Retinal pigment epithelial cell (primary cell): ENCODE measurements at places on chromosomes 2 and 18.

GRCh38 chr2:220674033-220674432, 898.1 kb downstream of the EPHA4 start:
- DNase-seq, result no peak

DNA sequence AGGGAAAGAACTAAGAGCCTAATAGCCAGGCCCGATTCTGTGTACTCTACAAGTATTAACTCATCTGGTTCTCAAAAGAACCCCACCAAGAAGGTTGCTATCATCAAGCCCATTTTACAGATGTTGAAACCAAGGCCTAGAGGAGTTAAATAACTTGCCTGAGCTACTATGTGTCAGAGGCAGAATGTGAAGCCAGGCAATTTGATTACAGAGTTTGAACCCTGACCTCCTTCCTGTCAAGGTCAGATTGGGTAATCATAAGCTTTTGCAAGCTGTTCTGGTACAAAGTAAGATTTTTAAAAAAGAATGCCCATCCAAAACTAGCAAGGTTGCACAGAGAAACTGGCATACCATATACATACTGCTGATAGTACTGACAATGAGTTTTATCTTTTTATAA, 227.1 kb downstream of the HAUS1 start:
- no peak for DNase-seq

DNA sequence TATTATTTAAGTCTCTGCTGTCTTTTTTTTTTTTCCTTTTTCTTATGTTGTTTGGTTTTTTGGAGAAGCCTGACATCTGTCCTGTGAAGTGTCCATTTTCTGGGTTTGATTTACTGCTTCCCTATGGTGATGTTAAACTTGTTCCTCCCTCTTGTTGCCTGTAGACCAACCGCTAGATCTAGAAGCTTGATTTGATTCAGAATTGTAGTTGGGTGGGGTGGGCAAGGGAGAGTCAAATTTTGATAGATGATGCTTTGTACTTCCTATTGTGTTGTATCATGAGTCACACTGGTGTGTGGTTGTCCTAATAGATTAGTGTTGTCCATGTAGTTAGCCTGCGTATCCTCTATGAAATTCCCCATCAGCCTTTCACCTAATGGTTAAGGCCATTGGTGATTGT, 35.4 kb downstream of the CAB39 start:
- no peak for DNase-seq

GRCh38 chr2:3440477-3440876, 61.0 kb downstream of the TRAPPC12 start:
- no peak for DNase-seq

DNA sequence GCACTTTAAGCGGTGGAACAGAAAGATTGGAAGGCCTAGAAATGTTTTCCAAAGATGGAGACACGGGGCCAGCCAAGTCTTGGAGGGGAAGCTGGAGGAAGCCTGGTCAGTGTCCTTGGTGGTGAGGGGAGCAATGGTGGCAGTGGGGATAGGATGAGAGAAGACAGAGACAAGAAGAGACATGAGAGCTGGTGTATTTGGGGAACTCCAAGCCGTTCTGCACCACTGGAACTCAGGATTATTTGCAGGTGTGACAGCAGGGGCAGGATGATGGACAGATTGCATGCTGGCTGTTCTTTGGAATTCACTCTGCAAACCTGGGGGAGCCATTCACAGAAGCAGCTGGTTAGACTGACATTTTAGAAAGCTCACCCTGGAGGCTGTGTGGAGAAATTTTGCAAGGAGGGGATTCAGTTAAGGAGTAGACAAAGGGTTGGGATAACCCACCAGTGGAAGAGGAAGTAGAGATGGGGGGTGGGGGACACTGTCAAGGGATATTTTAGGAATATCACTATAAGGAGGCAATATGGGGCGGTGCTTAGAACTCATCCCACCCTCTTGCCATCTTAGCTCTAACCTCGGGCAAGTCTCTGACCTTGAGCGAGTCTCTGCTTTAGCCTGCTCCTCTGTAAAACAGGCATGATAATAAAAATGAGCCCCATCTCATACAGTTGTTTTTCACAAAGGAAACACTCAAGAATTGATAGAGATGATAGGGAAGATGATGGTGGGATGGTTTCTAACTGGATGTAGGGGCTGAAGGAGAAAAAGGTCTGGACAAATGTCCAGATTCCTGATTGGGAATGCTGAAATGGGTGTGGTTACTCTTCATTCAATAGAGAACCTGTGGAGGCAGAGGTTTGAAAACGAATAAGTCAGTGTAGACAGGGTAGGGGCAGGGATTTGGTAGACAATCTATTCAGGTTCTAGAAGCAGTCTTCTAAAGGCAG, 175.8 kb downstream of the MYCN start:
- no peak for DNase-seq

DNA sequence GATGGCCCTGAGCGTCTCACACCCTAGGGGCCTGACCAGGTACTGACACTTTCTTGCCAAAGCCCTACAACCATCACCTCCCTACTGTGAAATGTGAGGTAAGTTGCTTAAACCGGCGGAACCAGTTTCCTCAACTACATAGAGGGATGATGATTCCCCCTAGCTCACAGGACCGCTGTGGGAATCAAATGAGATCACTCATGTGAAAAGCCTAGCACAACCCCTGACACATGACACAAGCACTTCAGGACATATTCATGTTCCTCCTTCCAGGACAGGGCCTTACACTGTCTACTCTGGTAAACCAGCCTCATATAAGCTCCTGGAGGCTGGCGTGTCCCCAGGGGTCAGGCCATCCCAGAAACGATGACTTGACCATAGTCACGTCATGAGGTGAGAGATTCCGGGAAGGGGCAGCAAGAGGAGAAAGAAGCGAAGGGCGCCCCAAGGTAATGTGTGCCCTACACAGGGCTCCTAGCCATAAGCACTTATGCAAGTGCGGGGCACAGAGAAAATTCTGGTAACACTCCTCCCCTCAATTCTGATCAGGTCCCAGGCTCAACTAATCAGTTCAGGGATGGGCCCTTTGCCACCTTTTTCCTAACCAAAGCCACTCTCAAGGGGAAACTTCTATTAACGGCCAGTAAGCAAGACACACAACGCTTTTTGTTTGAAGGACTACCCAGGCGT, 49.5 kb downstream of the C2orf42 start:
- DNase-seq, result no peak

- DNase-seq, result no peak
These were observed 6.2 kb downstream of the IMPA2 start for GRCh38 chr18:11987527-11987926.
